Stimulated activated CD8-positive, alpha-beta memory T cell treated with anti-CD3 and anti-CD28 coated beads, Interleukin-12 subunit alpha, Interleukin-12 subunit beta, amount 100 ng/mL, for 4 hours (primary cell): ENCODE measurements at places on chromosomes 6 and 20.

DNA sequence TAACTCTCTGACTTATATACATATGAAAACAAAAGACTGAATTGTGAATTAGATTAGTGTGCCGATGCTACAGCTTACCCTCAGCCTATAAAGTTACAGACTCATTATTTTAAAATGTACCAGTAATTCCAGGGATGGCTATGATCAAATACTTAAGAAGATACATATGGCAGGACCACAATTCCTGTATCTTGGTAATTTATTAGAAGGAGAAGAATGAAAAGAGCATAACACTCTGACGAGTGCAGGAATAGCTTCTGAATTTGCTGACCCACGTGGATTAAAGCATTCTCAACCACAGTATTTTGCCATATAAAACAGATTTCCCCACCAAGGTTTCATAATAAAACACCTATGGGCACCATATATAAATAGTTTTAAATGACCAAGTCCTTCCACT is 368.5 kb upstream of the RUNX2 start:
- DNase-seq, result no peak

DNA sequence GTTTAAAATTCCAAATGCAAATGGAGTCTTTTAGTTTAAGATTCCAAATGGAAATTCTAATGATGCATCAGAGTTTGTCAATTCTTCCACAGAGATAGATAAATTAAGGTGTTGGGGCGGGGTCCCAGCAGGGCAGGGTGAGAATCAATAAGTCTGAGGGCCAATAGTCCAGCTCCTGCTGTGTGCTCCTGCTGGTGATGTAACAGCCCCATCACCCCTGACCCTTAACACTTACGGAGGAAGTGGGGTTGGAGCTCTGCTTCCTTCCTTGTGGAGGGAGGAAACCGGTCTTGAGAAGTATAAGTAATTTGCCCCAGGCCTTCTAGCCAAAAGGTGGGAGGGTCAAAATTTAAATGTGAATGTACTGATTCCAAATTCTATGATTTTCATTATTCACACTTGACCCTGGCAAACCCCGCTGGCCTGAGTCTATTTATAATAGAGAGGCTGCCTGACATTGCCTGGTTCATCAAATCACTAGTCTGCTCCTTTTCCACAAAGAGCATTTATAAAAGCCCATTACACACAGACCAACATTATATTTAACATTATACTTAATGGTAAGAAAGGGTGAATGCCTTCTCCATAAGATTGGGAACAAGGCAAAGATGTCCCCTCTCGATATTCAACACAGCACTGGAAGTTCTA is 17.2 kb downstream of the ZBTB2 start:
- DNase-seq, result no peak

DNA sequence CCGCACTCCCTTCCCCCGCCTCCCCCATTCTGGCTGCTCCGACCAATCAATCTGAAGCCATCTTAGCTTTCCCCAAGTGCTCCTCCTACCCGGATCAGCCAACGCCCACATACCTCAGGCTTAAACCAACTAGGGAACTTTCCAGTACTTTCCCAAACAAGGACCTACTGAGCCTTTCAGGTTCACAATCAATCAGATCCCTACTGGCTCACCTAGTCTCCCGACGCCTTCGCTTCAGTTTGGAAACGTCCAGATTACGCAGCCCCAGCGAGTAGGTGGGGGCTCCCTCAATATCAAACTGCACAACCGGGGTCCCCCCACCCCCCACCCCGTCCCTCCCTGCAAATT is 432 bp downstream of the HSPA1L start:
- DNase-seq, result no peak

- DNase-seq, result no peak
Observed at GRCh38 chr6:45949256-45949655, 66.4 kb downstream of the CLIC5 start.

- DNase-seq, result no peak
Observed at GRCh38 chr20:2535711-2536559, 438 bp upstream of the TMC2 start.

DNA sequence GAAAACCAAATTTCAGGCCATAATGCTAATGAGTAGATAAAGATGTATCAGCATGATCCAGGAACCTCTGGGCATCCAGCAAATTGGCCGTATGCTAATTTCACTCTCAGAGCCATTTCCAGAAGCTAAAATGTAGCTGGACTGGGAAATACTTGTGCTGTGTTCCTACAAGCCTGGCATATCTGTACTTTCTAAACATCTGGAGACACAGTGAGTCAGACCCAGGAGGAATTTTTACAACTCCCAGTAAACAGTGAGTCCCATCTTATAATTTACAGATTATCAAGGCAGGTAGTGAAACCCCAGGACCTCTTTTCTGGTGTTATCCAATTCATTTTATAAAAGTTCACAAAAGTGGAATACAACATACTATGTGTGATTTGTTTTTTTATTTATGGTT is 683.0 kb upstream of the ADGRB3 start:
- no peak for DNase-seq
